ENCODE measurements at places on chromosomes 7 and 10. TPM values are rescaled to one million over a fixed set of nuclear protein-coding genes. Genes with fewer than 3 reads are reported as not detected.
A peak's percentile ranks its signal among the peaks of the same experiment; 100 is the strongest.

GRCh38 chr7:139735912-139736595 is 41.7 kb downstream of the HIPK2 start:
- DNase-seq = no peak

- DNase-seq = no peak
Observed at GRCh38 chr7:101557421-101557820, 71.7 kb downstream of the MYL10 start.

DNA sequence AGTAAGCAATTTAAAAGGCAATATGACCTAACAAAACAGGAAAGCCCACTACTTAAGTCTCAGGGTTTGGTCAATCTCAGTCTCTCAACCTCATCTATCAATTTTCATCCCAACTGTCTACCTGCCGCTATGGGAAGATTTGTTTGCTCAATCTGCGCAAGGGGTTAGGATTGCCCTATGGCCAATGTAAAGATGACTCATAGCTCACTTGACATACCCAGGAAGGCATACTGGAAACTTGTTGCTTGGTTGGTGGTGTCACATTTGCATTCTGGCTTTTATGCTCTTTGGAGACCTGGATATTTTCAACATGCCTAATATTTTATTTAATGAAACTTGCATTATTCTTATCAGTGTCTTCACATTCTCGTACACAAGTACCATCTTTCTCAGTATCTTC is 78.1 kb upstream of the TMEM196 start:
- DNase-seq = no peak

DNA sequence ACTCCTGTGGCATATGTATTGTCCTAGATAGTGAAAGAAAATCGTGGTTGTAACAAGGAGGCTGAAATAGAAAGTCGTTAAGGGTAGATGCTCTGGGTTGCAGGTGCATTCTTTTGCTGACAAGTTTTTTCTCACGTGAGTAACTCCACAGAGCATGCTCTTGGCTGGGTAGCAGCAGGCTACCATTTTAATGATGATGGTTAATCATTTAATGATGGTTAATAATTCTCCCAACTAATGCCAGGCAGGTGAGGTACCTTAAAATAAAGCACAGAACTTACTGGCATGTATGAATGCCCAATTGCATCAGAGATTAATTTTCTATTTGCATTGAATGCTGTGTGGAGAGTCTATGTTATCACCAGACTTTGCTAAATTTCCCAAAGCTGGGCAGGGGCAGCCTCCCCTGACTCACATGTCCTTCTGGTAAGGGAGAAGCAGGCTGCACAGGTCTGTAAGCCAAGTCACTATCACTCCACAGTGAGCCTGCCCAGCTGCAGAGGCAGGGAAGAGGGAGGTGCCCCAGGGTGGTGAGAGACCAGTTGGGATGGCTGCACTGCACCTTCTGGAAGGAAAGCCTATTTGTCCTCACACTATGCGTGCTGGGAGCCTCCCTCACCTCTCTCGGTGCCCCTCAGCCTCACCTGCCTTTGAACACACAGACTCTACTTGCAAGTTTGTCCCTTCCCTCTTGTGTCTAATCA is 287.0 kb upstream of the IGFBP3 start:
- no peak for DNase-seq

ANKRD26 gene
- total RNA-seq = 30.9 TPM

GRCh38 chr10:4239186-4239585 is 454.2 kb upstream of the KLF6 start:
- DNase-seq = no peak

GRCh38 chr10:126186766-126187165 is 201.5 kb downstream of the ADAM12 start:
- no peak for DNase-seq

DNA sequence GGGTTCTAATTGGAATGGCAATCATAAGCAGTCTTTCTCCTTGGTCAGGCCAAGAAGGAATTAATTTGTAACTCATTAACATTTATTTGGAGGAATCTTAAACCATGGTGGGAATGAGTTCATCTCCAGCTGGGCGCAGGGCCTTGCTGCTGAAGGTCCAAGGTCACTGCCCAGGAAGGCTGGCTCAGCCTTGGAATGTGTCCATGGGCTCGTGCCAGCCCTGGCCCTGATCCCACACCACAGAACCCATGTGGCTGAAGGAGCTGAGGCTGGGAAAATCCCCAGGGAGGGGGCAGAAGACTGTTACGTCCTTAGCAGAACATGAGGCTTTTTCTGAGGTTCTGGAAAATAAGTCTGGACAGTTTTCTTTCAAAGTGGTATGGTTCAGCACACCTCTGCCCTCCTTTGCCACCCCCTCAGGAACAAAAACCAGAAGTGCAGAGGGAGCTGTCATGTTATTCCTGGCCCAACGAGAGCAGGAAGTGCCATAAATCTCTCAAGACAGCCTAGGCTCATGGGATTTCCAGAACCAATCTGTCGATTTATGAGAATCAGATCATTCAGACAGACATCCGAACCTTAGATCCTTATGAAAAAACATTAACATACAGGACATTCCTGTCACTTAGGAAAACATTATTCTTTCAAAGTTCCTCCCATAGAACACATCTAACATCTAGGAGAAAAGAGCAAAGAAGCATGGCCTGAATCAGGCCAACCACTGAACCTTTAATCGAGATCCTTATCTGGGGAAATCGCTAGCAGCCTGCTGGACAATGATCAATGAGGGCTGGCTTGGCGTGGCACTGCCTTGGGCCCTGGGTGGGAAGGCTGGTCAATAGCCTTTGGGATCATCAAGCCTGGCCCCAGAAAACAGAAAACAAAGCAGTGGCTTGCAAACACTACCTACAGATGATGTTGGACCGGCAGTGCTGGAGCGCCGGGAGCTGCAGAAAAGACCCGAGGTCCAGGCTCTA is 134.3 kb downstream of the TAX1BP1 start:
- peak; percentile 26 for DNase-seq

DNA sequence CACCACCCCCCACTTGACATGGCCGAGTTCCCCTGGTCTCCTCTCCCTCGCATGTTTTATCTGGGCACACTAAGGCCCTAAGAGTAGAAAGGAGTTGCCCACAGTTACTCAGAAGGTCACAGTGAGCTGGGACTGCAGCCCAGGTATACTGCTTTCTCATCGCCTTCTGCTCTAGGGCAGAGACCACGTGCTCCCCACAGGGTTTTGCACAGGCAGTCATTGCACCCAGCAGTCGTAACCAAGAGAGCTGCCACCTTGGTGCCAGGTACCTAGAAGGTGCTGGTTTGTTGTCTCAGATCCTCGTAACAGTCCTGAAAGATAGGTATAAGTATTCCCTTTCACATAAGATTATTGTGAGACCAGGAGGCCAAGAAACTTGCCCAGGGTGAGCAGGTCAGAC is 1.8 kb downstream of the MINDY4 start:
- no peak for DNase-seq

- peak; percentile 72 for DNase-seq
Observed at GRCh38 chr7:28921822-28922221, 36.3 kb downstream of the TRIL start.

- no peak for DNase-seq
Observed at GRCh38 chr10:42987575-42987974, 89.3 kb upstream of the RET start.

- no peak for DNase-seq
Observed at GRCh38 chr10:104521901-104522694, 119.0 kb upstream of the SORCS3 start.

DNA sequence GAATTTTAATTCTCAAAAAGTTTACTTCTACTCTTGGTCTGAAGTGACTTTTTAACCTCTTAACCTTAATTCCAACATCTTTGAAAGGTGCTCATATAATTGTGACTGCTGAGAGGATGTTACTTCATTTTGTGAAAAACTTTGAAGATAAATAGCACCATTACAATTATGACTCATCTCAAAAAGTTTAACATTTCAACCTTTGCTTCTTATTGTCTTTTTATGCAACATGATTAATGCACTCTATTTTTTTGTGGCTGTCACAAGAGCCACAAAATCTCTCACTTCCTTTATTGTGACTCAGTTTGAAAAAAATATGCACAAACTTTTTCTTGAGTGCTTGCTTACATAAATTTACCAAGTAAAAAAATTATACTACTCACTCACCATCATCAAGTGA is 383.1 kb downstream of the LRRTM3 start:
- DNase-seq = no peak

GRCh38 chr7:150927956-150928344 is 50.2 kb downstream of the KCNH2 start:
- DNase-seq = no peak

DNA sequence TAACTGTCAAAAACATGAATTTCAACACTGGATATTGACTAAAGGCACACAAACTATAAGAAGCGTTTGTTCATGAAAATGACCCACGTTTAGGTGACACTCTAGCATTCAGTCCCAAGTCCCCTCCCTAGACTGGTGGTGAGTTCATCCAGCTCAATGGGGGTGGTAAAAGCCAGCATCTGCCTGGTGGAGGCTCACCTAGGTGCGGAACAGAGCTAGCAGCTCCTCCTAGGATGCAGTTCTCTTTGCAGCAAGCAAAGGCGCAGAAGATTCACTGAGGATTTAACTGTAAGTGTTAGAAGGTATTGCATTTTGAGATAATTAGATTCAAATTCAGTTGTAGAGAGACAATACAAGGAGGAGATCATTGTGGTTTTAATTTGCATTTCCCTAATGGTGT is 87.6 kb downstream of the VSTM2A start:
- no peak for DNase-seq

DNA sequence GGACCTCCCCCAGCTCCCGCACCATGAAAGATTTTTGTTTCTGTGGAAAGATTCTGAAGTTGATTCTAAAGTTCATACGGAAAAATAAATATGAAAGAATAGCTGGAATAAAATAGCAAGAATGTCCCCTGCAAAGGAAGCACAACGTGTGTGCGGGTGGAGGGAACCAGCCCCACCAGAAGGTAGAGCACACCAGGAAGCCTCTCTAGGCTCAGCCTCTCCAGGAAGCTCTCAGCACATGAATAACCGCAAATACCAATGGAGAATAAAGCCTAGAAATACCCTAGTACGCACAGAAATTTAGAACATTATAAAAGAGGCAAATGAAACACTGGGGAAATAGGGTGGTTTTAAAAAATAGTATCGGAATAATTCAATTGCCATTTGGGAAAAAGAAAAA is 24.6 kb upstream of the FAM170B start:
- DNase-seq = no peak

- DNase-seq = no peak
Observed at GRCh38 chr7:108009873-108010272, 6.9 kb upstream of the LAMB1 start.

DNA sequence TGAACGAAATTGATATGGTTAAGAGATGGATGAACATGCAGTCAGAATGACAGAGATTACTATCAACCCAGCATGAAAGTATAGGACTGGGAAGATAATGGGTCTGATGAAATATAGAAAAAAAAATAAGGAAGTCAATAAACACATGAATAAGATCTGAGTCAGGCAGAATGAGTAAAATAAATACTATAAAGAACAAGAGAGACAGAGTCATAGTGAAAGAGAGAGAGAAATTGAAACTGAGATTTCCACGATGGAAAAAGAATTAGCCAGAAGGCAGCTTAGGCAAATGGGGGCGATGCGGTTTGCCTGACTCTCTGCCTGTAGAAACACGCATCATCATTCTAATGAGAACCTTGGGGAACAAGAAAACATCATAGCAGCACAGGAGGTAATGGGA is 26.6 kb downstream of the SEMA3D start:
- DNase-seq = no peak

DNA sequence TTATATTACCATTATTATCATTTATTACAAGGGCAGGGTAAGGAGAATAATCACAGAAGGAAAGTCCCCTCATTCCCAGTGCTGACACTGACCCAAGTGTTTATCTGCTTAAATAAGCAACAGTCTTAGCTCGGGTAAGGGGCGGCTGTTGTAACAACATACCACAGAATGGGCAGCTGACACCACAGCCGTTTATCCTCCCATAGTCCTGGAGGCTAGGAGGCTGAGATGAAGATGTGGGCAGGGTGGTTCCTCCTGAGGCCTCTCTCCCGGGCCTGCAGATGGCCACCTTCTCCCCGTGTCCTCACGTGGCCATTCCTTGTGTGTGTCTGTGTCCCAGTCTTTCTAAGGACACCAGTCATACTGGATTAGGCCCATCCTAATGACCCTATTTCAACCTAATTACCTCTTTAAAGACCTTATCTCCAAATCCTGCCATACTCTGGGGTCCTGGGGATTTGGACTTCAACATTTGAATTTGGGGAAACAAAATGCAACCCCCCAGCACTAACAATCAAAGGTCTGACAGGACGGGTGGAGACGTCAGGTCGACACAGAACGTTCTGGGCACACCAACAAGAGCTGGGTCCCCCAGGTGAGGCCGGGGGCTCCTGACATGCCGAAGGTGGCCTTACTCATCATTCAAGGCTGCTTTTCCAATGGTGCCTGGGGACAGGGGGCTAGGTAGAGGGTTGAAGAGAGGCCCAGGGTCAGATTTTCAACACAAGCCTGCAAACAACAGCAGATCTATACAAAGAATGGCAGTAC is 93.5 kb downstream of the TNS3 start:
- no peak for DNase-seq

COMMD3 gene
- 35.8 TPM for total RNA-seq

DNA sequence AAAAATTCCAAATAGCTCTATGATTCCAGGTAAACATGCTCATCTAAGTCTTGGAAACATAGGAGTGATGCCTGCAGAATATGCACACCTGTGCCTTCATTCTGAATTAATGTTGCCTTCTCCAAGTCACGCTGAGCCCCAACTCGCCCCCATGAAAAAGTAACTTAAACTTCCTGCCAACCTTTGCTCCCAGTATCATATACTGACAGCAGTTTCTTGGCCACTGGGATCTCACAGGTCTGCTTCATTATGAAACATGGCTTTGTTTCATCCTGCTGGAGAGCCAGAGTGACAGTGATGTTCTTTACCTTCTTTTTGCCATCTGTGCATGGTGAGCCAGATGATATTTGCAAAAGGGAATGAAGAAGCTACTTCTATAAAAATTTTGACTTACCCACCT is 34.9 kb downstream of the ABLIM1 start:
- no peak for DNase-seq
